ENCODE measurements at places on chromosomes 7 and 10.

DNA sequence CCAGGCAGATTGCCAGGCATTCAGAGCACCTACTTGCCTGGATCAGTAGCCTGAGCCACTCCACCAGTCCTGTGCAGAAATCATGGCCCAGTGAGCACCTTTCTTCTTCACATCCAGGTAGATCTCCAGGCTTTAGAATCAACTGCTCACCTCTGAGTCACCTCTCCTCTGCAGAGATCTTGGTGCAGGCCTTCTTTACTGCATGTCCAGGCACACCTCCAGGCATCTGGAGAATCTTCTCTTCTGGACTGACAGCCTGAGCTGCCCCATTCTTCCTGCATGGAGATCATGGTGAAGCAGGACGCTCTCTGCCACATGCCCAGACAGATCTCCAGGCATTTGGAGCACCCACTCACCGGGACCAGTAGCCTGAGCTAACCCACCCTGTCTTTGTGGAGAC, 894.5 kb upstream of the MBL2 start:
- no peak for DNase-seq

DNA sequence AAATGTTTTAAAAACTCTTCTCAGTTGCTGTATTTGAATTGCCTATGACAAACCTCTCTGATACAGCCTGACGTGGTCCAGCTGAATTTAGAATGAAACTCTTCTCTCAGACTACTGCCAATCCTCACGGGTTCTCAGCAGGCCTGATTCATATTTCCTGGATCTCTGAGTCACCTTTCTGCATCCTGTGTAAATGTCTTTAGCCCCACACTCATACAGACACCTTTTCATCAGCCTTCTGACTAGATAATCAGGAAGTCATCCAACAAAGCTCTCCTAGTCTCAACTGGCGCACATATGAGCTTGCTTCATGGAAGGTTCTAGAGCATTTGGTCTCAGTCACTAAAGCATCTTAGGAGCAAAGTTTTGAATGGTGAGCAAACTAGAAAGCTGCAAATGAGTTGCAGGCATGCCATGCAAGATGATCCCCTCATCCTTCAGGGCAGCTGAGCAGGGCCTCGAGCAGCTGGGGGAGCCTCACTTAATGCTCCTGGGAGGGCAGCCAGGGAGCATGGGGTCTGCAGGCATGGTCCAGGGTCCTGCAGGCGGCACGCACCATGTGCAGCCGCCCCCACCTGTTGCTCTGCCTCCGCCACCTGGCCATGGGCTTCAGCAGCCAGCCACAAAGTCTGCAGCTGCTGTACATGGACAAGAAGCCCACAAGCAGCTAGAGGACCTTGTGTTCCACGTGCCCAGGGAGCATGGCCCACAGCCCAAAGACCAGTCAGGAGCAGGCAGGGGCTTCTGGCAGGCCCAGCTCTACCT, 182.8 kb downstream of the ARHGAP12 start:
- DNase-seq = no peak

DNA sequence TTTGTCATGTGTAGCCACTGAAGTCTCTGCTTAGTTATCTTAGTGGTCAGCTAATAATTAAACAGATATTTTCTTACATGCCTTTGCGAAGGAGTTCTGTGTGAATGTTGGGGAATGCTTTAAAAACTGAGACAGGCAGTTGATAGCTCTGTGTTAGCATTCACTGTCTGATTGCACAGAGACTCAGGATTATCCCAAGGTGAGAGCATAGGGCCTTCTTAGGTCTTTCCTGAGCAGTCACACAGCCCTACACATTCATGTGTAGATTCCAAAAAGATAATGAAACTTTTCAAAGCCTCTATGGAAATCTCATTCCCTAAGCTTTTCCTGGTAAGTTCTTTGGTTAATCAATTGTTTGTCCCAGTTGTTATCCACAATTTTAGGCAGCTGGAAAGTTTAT, 67.7 kb downstream of the CASD1 start:
- DNase-seq = no peak

- DNase-seq = no peak
These were observed 319.3 kb downstream of the CAMK1D start for GRCh38 chr10:12668634-12669033.

DNA sequence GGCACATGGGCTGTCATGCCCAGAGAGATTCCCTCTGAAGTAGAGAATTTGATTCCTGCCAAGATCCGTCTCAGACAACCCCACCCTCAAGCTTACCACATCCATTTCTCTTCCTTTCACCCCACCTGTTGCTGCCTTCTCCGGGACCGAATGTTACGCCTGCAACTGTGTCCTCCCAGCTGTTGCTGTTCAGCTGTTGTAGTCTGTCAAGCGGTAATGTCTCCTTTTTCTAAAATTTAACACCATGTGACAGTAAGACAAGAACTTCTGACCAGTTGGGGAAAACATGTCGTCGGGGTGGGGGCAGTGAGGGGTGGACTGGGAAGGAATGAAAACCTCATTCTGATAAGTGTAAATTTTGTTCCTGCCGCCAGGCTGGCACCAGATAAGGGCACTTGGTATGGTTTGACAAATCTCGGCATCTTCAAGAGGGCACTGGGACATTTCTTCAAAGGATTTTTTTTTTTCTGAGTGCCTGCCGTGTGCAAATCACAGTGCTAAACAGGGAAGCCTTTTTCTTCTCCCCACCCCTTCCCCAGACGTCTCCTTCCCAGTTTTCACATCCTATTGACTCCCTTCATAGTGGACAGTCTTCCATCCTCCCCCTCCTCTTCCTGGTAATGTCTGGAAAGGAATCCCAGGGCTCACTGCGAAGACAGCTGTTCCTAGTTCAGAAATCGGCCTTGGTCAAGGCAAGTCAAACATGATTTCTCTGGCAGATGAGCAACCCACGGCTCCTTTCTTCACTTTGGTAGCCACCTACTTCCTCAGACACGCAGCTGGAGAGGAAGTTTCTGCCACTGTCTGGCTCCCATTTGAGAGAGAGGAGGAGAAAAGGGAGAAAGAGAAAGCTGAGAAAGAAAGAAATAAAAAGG, 5.0 kb upstream of the CELF2 start:
- peak; percentile 70 for DNase-seq

GRCh38 chr7:82019551-82020475, 250.0 kb upstream of the HGF start:
- DNase-seq = no peak

DNA sequence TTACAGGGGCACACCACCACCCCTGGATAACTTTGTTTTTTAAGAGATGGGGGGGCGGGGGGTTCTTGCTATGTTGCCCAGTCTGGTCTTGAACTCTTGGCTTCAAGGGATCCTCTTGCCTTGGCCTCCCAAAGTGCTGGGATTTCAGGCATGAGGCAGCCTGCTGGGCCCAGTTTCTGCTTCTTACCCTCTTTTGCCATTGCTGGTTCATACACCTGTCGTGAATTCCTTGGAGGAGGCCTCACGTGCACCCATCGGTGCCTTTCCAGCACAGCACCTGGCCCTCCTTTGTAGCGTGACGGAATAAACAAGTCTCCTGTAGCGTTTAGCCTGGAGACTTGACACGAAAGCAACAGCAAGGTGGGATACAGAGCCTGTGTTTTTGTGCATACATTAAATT, 75.5 kb downstream of the CARD11 start:
- DNase-seq = no peak

GRCh38 chr7:137462847-137463246, 119.3 kb upstream of the PTN start:
- DNase-seq = no peak

DNA sequence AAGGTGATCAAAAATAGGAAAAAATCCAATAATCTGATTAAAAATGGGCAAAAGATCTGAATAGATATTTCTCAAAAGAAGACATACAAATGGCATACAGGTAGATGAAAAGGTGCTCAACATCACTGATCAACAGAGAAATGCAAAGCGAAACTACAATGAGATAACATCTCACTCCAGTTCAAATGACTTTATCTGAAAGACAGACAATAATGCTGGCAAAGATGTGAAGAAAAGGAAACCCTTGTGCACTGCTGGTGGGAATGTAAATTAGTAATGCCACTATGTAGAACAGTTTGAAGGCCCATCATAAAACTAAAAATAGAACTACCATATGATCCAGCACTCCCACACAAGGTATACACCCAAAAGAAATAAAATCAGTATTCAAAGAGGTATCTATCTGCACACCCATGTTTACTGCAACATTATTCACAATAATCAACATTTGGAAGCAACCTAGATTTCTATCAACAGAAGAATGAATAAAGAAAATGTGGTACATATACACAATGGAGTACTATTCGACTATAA, 85.0 kb downstream of the LRRN3 start:
- DNase-seq = no peak

GRCh38 chr10:122102869-122103525, 114.0 kb downstream of the TACC2 start:
- DNase-seq = no peak

DNA sequence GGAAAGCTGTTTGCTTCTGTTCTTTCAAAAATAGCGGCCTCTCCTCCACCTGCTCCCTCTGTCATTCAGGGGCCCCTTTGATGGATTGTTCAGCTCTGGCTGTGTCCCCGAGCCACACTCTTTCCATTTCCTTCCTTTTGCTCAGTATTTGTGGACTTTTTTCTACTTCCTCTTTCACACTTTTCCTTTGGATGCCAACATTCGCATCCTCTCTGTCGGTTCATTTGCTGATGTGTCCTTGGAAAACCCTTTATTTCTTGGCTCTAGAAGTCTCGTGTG, 11.7 kb upstream of the PWWP2B start:
- no peak for DNase-seq

- DNase-seq = peak; percentile 33
These were observed 233.6 kb downstream of the SNX13 start for GRCh38 chr7:17706734-17707133.

DNA sequence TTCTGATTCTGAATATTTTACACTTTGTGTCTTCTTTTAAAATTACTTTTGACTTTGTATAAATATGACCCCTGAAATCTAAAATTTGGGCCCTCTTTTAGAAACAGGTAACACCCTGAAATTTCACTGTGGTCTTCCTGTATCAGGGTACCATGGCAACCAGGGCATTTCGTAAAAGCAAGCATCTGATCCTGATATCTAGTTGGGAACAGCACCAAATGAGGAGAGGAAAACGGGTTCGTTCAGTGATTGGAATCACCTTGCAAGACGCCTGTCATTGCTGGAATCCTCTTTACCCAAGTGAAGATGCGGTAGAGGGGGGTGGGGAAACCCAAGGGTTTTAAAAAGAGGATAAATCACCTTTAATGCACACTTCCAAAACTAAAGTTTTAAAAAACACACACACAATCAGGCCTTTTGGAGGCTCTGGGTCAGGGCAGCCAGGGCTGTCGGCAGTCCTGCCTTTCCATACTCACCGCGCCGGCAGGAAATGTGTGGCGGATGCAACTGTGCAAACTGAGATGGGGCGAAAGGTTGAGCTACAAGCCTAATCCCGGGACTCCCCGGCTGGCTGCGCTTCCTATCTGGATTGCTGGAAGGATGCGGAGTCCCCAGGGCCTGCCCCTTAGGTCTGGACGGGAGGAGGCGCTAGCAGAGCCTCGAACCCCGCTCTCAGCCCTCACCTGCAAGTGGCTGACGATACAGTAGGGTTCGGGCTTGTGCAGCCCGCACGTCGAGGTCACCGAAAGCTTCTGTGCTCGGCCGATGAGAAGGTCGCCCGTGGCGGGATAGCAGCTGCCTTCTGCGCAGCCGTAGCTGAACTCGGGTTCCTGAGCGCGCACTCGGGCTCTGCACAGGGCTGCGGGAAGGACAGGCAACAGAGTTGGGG, 1.8 kb downstream of the LAMB1 start:
- DNase-seq = no peak

GRCh38 chr7:131238347-131238931, 89.2 kb upstream of the MKLN1 start:
- DNase-seq = no peak

DNA sequence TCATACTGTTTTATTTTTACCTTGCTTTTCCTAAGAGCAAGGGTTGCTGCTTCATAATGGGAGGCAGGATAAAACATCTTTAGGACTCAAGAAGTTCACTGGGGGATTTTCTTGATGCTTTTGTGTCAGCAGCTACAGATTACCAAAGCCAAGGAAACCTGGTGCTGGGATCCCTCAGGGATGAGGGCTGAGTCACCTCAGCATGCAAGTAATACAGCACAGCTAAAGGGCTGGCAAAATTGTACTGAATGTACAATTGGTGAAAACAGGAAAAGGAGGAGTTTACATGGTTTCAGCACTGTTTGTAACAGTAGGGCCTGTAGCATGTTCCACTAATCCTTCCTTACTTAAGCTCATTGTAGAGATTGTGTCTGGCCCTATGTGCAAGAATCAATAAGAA, 1056.8 kb downstream of the SORCS1 start:
- no peak for DNase-seq

DNA sequence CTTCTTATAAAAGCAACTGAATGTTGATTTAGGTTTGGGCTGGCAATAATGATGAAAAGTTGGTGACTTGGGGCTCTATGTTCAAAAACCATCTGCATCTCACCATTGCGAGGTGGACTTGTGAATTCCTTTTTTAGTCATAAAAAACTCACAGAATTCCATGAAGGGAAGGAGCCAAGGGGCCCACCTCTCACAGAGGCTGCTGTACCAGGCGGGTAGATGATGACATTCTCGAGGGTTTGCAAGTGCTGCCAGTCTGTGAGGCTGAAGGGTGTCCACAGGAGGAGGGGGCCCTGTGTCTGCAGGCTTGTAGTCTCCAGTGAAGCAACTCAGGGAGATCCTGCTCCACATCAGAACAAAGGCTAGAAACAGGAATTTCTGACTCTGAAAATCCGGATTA, 195.5 kb upstream of the ZNF32 start:
- DNase-seq = no peak

DNA sequence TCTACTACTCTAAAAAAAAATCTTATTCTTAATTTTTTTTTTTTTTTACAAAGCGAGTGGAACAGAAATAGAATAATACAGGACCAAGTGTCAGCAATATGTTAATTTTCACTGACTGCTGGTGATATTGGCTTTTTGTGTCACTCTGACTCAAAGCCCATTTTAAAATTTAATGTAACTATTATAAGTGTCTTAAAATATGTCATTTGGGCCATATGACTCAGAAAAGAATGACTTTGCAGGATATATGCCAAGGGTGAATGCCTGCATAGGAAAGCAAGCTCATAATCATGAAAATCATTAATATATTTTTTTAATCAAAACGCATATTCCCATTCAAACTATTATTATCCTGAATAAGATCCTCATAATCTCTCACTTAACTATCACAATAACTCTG, 149.2 kb downstream of the GNAT3 start:
- DNase-seq = no peak

DNA sequence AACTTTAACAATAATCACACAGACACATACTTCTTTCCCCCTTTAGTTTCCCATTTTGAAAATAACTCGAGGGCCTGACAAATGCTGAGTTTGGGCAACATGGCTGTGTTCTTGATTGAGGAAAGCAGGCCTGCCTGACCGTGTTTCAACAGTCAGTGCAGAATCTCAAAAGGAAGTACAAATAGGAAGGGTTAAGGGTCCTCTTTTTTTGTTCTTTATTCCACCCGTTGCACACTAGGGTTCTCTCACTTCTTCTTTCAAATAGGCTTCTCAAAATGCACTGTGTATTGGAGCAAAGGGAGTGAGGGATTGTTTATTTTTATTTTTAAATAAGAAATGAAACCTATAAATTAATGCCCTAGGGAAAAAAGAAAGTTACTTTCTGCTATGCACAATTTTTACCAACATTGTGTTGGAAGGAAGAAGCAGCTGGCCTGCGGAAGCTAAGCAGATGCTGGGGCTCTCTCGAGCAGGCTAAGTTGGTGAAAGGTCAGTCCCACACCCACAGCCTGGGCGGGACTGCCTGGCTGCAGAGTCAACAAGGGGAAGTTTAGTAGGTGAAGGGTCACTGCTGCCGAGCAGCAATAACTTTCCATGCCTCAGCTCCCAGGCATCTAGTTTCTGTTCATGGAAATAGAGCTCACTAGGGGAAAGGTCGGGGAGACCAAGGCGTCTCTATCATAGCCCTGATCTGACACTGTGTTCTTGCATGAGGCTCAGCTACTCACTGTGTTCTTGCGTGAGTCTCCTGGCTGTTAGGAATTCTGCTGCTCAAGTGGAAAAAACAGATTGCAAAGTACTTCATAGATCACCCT, 12.2 kb upstream of the PDK4 start:
- DNase-seq = peak; percentile 93
